Osteocyte (in vitro differentiated cells): ENCODE measurements at places on chromosomes 1 and 21.

DNA sequence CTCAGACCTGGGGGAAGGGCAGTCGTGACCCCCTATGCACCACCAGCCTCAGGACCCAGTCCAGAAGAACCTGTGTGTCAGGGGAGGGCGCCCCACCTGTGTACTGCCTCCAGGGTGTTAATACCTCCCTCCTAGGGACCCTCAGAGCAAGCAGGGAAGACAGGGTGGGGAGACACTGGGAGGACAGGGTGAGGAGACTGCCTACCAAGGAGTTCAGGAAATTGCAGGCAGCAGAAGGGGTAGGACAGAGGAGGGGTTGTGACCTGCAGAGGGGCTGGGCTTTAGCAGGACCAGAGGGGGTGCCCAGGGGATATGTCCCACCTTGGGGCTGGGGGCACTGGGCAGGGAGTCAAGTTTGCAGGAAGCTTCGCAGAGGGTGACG, 5.2 kb downstream of the C21orf58 start:
- DNase-seq: no peak

DNA sequence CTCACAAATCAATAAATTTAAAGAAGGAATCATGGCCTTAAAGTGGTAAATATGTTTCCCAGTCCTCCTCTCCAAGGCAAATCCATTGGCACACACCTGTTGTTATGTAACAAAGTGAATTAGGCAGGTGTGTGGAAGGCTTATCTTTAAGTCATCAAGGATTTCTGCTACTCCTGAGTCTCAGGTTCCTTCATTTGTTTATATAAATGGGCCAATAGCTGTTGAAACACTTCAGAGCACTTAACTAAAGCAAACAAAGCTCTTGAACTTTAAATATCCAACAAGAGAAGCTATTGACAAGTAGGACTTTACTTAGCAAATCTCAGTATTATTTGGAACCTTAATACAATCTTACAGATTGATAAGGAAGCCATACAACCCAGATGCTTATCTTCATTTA, 99.3 kb upstream of the ESRRG start:
- no peak for DNase-seq

DNA sequence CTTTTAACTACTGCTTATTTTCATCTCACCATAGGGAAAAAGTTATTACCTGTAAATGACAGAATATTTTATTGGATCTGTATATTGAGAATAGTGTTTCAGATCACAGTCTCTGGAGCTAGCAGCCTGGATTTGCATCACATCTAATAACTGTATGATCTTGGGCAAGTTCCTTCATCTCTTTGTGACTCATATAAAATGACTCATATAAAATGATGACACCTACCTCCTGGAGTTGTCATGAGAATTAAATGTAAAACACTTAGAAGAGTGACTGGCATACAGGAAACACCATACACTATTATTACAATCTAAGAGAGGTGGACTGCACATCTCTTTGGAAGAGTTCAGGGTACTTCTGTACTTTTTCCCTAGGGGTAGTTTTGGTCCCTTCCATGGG, 421.3 kb downstream of the NEGR1 start:
- no peak for DNase-seq

- no peak for DNase-seq
Measured at GRCh38 chr1:108606478-108606877, 46.6 kb downstream of the EEIG2 start.

GRCh38 chr1:9590201-9590600, 1.5 kb downstream of the TMEM201 start:
- no peak for DNase-seq

DNA sequence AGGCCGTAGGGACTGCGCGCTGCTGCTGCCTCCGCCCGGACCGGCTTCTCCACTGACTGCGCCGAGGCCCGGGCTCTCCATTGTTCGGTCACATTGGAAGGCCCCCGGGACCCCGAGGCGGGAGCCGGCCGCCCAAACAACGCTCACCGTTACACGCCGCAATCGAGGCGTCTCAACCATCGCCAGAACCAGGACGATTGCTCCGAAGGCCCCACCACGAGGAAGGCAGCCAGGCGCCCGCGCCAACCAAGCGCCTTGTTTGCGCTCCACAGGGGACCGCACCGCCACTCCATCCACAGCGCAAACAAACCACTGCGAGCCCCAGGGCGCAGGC, 595 bp downstream of the GLUL start:
- DNase-seq: no peak
